Forelimb muscle (tissue), 1 donor: ENCODE measurements at places on chromosomes 3 and 15.

- DNase-seq, result no peak
These were observed 6.0 kb downstream of the KLF13 start for GRCh38 chr15:31332681-31333071.

- DNase-seq, result no peak
These were observed 22.9 kb downstream of the ANP32A start for GRCh38 chr15:68797599-68798345.

DNA sequence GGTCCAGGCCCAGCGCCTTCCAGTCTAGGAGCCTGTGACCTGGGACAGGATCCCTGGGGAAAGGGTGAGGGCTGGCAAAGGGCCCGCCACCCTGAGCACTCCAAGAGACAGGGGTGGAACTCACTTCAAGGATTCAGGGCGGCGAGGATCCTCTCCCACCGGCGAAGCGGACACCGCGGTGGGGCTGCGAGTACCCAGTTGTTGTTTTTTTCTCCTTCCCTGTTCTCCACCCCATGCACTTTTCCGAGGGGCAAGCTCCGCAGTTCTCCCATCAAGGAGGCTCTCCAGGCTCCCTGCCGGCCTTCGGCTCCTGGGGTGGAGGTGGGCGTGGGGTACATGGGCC, 387 bp upstream of the PAQR5 start:
- no peak for DNase-seq

DNA sequence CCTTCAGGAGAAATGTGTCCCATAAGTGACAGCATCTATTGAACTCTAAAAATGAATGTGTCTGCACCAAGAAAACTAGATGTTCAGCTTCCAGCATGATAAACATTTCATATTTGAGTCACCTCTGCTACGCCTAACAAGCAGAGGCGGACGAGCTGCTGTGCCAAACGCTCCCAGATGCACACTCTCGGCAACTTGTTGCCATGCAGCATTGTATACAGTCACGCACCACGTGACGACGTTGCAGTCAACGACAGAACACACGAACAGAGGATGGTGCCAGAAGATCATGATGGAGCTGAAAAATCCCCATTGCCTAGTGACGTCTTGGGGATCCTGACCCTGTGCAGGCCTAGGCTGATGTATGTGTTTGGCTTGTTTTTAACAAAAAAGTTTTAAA, 137.5 kb downstream of the XXYLT1 start:
- DNase-seq, result peak; percentile 72

DNA sequence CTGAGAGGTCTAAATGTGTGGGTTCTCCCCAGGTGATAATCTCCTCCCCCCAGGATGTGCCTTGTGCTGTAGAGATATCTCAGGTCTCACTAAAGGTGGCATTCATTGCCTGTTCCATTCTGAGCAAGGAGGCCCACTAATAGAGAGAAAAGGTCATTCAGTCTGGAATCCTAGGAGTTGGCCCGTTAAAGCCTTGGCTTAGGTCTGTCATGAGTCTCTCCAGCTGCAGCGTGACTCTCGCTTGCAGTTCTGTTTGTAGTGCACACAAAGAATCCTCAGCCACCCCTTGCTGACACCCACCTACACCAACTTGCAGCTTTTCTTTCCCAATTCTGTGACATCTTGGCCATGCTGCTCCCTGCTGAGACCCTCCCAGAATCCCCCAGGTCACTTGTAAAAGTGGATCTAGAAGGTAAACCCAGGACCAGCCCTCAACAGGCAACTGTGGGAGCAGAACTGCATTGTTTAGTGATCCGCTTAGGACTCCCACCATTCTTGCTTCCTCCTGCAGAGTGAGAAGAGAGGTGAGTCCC, 17.7 kb downstream of the MAGEF1 start:
- no peak for DNase-seq

DNA sequence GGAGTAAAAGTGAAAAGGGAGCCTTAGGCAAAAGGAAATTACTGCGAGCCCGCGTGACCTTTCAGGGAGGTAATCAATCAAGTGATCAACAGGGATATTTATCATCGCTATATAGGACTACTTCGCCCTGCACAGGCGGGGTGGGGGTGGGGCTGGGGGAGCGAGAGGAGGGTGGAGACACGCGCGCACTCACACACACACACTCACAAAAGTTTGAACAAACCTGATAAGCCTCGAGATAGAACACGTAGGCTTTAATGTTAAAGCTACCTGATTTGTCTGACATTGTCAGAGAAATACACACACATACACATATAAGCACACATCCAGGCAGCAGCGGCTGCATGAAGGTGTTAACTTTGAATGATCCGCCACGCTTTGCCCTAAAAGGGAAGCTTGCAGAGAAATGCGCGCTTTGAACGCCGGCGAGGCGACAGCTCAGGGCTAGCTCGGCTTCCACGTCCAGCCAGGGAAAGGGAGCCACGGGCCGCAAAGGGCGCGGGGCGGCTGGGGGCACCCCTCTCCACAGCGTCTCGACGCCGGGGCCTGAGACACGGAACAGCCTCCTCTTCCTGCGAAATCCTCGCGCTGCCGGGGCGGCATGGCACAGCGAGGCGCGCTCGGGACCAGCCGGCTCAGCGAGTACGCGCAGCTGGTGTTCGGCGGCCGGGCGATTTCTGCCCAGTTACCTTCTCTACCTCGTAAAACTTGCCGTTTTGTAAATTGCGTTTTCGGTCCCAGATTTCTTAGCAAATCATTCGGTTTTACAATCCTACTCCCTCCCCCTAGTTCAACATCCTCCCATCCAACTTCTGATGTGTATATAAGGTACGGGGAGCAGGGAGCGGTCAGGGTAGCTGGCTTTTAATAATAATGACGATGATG, 4.8 kb upstream of the MECOM start:
- DNase-seq, result no peak

DNA sequence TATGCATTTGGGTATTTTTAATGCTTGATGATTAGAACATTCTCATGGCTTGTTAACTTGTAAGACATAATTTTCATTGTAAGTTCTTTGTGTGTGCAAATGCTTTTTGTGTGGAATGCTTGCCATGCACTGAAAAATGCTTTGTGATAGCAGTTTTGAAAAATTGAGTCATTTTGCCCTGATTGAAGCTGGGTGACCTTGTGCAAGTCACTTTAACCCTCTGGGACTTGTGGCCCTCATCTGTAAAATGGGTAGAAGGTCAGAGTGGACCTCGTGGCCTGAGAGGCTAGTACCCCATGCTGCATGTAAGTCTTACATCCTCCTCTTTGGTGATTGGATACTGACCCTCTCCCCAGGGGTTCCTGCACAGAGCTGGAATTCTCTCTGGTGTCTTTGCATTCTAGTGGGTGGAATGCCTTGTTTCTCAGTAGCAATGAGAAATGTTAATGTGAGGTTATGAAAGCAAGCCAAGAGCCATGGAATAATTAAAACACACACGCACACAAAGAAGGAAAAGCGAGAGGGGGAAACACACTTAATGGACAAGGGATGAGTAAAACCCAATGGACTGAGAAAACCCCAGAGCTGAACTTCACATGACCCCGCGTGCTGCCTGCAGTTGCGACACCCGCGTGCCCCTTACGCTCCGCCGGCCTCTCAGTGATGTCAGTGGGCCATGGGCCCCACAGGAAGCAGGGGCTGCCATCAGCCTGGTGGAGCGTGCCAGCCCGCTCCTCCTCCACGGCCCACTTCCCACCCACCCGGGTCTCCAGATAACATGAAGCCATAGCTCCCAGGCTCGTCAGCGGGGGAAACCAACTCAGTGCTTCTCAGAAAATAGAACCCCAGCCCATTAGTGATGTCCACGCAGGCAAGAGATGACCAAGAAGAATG, 44.0 kb downstream of the SMAD3 start:
- no peak for DNase-seq

DNA sequence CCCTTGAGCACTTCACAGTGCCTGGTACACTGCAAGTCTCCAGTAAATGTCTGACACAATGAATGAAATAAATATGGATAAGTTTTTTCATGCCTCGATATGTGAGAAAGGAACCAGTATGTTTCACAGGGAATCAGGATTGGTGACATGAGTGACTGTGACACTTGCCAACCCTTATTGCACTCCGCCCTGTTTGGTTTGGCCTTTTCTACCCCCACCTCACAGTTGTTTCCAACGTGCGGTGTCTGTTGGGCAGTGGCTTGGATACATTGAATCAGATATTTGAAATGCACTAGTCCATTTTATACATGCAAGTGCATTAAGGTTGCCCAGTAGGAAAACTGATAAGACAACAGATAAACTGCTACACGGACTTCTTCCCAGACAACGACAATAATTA, 2.0 kb downstream of the NPHP3 start:
- DNase-seq, result no peak

- DNase-seq, result no peak
These were observed 1346.1 kb upstream of the EPHA6 start for GRCh38 chr3:95468331-95468730.

- DNase-seq, result no peak
These were observed 117.6 kb downstream of the FMN1 start for GRCh38 chr15:33076937-33077336.

- DNase-seq, result no peak
These were observed 319.4 kb upstream of the STAC start for GRCh38 chr3:36060950-36061349.

DNA sequence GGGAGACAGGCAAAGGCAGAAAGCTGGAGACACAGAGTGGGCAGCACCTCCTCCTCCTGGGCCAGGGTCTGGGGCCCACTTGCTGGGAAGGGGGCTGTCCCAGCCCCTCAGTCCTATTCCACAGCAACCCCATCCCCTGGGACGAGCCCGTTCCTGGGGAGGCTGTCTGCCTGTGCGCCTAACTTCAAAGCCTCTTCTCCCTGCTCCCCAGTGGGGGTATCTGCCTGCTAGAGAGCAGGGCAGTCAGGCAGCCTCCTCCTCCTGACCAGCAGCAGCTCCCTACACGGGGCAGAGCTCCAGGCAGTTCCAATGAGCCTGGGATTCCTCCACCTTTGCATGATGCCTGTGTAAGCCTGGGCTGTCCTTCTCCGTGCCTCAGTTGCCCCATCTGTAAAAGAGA, 6.9 kb downstream of the PTH1R start:
- no peak for DNase-seq

DNA sequence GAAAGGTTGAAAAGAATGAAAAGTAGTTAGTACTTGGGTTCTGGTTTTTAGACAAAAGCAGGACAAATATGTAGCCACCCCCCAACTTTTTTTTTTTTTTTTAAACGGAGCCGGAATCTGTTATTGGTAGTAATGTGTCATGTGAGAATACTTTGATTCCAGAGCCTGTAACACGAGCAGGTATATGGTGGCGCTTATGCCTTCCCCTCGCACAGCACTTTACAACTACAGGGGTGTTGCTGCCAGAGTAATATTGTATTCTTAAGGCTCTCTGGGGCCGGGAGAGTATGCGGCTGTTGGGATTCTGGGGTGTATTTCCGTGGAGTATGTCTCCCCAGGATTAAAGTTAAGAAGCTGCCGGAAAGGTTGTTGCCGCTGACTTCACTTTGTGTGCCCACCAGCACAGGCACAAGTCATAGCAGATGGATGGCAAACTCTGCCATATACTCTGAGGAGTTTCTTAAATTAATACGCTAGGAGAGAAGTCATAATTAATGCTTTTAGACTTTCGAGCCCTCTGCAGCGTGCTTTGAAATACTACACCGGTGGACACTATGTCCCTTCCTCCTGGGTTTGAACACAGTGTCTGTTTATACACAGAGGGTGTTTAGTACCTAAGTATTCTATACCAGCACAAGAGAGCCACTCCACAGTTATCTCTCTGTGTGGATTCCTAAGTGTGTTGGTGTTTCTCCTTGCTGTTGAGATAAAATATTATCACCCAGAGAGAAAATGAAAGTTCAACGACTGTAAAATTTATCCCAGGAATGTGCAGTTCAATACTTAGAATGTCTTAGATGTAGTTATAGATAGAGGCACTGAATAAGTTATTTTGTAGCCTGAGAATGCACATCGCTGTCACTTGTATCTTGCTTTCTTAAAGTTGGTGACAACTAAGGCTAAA, 1.4 kb downstream of the MBNL1 start:
- DNase-seq, result no peak

GRCh38 chr15:39922462-39923092, 2.5 kb upstream of the GPR176 start:
- DNase-seq, result no peak

DNA sequence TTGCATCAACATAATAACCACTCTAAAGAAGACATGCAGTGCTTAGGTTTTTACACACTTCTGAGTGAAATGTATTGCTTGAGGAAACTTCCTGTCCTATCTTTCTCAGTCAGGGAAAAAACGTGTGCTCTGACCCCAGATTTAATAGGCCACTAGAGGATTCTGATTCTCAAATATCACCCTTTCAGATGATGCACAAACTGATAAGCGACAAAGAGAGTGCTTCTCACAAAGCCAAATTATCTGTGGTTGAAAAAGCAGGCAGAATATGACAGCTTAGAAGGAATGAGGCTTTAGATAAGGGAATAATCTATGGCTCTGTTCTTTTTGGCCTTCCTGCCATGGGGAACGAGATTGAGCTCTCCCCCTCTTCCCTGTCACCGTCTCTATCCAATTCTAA, 583.4 kb upstream of the SGO1 start:
- no peak for DNase-seq

GRCh38 chr3:71089271-71089847, 494.2 kb downstream of the FOXP1 start:
- no peak for DNase-seq

GRCh38 chr3:122916580-122916979, 111.0 kb downstream of the SEMA5B start:
- DNase-seq, result no peak

DNA sequence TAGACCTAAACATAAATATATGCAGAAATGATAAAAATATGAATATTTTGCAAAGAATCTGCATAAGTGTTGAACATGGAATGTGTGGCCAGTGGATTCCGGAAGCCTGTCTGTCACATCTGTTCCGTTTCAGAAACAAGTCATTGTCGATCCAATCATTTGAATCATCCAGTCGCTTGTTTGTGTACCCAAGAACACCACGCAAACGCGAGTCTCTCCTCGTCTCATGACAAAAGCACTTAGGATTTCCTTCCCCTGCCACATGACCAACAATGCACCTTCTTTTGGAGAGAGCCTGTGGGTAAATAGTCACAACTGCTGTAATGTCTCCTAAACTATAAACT, 80.2 kb downstream of the FMN1 start:
- DNase-seq, result no peak

GRCh38 chr3:38245930-38246329, 19.7 kb upstream of the SLC22A13 start:
- no peak for DNase-seq

DNA sequence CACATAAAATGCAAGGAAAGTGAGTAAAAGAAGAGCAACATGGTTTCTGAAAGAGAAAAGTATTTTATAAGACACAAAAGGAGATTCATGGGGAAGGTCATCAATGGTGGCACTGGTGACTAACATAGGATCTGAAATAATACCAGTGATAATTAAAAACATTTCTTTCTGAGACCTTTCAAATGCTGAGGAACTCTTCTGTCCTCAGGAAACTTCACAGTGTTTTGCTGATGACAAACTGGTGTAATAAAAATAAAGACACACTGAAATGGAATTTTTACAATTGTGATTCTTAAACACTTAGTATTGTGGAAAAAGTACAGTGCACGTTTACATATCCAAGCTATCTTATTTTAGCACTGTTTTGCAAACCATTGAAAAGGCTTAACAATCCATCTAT, 80.4 kb upstream of the ZBTB20 start:
- DNase-seq, result no peak

- no peak for DNase-seq
These were observed 16.8 kb upstream of the SLC41A3 start for GRCh38 chr3:126100634-126101301.

- no peak for DNase-seq
These were observed 227.5 kb downstream of the DTWD1 start for GRCh38 chr15:49848282-49848724.

GRCh38 chr3:131723343-131723742, 220.6 kb upstream of the MRPL3 start:
- no peak for DNase-seq

GRCh38 chr3:41874022-41874421, 87.9 kb downstream of the ULK4 start:
- DNase-seq, result no peak
